ENCODE measurements at places on chromosomes 13 and 19.
A peak's percentile ranks its signal among the peaks of the same experiment; 100 is the strongest.

DNA sequence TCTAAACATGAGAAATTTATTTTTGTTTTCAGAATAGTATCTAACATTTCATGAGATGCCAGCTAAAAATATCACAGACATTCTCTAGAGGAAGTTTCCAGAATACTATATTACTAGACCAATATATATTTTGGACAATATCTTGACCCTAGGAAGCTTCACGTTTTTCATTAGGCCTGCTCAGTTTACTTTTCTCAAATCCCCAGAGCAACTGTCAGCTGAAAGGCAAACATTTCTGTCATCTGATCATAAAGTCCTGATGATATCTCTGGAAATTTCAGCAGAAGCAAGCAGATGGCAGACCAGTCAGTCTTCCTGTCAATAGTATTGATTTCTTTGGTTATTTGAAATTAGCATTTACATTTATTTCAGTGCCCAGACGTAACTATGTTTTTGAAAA is 4.0 kb downstream of the POSTN start:
- DNase-seq: no peak

DNA sequence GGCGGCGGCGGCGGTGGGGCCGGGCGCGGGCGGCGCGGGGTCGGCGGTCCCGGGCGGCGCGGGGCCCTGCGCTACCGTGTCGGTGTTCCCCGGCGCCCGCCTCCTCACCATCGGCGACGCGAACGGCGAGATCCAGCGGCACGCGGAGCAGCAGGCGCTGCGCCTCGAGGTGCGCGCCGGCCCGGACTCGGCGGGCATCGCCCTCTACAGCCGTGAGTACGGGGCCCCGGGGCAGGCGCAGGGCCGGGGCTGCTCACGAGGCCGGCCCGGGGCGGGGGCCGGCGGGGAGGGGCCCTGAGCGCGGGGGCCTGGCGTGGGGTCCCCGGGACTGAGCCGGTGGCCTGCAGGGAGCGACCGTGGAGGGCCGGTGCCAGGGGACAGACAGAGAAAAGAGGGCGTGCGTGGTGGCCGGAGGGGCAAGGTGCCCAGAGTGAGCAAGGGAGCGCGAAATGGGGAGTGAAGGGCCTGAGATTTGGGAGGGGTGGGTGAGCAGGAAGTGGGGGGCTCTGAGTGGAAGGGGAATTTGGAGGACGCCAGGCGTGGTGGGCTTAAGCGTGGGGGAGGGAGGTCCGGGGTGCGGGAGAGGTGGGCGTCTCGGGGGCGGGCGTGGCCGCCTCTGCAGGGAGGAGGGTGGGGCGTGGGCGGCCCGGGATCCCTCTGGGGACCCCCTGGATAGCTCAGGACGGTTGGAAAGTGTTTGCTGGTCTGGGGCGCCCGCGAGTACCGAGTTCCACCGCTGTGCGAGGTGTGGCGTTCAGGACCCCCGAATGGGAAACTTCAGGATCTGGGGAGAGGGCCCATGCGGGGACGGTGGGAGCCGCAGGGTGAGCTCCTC is 575 bp downstream of the CARM1 start:
- no peak for DNase-seq

DNA sequence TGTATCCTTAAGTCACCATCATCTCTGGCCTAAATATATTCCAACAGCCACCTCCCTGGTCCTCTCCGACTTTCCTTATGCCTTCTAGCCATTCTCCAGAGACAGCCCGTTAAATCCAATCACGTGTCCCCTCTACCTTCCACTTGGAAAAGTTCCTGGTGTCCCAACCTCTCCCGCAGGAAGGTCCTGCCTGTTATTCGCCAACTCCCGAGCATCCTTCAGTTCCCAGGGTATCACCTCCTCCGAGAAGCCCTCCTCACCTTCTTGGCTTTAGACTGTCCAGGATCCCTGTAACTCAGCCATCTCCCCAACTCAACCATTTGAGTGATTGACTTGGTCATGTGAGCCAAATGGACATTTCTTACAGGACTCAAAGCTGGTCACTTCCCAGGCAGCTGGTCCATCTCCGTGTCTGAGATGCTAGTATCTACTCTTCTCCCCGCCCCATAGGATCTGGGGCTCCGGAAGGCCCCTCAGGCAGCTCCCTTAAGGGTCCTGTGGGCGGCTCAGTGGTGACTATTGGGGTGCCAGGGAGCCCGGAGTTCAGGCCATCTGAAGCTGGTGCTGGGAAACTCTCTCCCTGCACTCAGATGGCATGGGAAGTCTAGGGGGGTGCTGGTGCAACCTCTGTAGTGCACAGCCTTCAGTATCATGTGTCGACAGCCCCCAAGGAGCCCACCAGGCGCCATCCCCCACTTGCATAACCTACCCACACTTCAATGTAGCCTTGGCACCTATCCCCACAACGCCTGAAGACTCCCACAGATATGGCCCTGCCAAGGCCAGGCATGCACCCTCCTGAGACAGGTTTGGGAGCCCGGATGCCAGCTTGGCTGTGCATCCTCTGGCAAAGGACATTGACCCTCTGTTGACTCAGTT is 27.9 kb upstream of the NANOS3 start:
- DNase-seq: no peak

DNA sequence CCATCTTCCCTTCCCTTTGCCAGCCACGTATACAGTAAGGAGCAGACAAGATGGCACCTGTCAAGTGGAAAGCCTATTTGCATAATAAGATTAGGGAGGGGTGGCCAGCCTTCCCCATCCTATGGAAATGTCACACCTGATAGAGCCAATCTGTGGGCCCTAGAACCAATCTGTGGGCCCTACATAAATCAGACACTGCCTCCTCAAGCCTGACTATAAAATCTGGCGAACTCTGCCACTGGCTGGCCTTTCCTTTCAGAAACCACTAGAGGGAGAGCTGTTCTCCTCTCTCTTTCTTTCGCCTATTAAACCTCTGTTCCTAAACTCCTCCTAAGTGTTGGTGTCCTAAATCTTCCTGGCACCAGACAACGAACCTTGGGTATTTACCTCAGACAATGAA is 231.5 kb upstream of the KLHL1 start:
- no peak for DNase-seq

GRCh38 chr13:51331354-51331861 is 8.1 kb upstream of the SERPINE3 start:
- DNase-seq: no peak

GRCh38 chr13:65768545-65768944 is 1461.6 kb downstream of the PCDH9 start:
- DNase-seq: no peak

- no peak for DNase-seq
These were observed 1.6 kb upstream of the GRTP1 start for GRCh38 chr13:113365583-113365970.

DNA sequence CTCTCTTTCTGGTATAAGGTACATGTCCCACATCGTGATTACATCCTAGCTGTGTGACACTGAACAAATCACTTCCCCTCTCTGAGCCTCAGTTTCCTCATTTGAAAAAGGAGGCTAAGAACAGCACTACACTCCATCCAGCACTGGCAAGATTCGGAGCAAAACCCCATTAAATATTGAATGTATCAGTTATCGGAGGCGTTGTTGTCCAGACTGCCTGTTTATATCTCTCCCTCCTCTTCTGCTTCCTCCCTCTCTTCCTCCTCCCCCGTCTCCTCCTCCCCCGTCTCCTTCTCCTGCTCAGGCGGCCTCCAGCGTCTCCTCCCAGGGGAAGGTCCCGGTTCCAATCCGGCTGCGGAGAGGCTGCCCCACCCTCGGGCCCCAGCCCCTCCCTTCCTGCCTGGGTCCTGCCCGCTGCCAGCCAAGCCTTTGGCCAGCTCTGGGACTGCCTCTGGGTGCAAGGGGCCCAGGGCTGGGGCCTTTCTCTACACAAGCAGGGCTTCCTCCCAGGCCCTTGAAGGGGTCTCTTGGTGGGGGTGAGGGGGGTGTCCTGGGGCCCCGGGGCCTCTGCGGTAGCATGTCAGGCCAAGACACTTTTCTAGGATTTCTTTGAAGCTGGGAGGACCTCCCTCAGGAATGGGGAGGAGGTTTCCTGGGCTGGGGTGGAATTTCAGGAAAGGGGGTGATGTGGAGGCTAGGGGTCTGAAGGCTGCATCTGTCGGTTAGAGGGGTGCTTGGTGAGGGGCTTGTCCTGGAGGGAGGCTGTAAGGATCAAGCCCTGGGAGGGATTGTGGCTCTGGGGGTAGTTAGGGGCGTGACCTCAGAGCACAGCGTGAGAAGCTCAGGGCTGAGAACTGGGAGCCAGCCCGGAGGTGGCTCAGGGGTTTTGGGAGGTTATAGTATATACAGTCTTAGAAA is 1.9 kb downstream of the RRAS start:
- DNase-seq: no peak

DNA sequence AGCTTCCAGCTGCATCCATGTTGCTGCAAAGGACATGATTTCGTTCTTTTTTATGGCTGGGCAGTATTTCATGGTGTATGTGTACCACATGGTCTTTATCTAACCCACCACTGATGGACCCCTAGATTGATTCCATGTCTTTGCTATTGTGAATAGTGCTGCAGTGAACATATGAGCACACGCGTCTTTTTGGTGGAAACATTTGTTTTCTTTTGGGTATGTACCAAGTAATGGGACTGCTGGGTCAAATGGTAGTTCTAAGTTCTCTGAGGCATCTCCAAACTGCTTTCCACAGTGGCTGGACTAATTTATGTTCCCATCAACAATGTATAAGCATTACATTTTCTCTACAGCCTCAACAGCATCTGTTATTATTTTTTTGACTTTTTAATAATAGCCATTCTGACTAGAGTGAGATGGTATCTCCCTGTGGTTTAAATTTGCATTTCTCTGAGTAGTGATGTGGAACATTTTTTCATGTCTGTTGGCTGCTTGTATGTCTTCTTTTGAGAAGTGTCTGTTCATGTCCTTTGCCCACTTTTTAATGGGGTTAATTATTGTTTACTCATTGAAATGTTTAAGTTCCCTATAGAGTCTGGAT is 6.8 kb upstream of the UBE2L5 start:
- DNase-seq: no peak

GRCh38 chr13:51778392-51778791 is 25.6 kb downstream of the DHRS12 start:
- no peak for DNase-seq

GRCh38 chr19:18662972-18663732 is 20.3 kb upstream of the CRTC1 start:
- DNase-seq: no peak

DNA sequence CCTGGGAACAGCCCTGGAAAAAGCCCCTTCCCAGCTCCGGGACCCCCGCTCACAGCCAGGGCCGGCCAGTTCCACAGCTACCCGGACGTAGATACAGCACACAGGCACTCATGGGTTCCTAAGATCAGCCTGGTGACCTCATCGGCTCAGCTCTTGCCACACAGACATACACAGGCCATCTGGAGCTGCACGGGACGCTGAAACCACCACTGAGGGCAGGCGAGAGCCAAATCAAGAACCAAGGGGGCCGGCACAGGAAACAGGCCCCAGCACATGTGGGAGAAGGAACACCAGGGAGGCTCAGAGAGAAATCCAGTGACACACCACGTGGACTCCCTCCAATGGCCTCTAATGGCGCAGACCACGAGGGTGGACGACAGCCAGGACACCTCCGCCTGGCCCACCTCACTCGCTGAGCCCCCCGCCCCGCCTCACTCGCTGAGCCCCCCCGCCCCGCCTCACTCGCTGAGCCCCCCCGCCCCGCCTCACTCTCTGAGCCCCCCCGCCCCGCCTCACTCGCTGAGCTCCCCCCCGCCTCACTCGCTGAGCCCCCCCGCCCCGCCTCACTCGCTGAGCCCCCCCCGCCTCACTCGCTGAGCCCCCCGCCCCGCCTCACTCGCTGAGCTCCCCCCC is 69.7 kb upstream of the C13orf46 start:
- DNase-seq: no peak

DNA sequence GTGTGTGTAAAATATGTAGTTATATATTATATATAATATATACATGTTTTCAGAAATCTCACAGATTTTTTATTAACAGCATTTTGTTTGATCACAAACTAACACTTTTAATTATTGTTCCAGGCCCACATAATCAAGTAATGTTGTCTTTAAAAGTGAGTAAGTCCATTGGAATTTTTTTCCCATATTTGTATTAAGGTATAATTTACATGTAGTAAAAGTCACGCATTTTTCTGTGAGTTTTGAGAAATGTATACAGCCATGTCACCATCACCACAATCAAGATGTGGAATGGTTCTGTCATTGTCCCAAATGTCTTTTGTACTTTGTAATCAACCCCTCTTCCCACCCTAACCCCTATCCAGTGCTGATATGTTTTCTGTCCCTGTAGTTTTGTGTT is 120.0 kb upstream of the RFC3 start:
- DNase-seq: no peak

GRCh38 chr13:64158908-64159307 is 2743.3 kb upstream of the PCDH20 start:
- no peak for DNase-seq

GRCh38 chr19:14558370-14559066 is 13.3 kb downstream of the NDUFB7 start:
- no peak for DNase-seq

- no peak for DNase-seq
These were observed 3.6 kb downstream of the TMEM259 start for GRCh38 chr19:1017115-1017905.

- no peak for DNase-seq
These were observed 656.6 kb downstream of the UQCRFS1 start for GRCh38 chr19:28556371-28556770.

DNA sequence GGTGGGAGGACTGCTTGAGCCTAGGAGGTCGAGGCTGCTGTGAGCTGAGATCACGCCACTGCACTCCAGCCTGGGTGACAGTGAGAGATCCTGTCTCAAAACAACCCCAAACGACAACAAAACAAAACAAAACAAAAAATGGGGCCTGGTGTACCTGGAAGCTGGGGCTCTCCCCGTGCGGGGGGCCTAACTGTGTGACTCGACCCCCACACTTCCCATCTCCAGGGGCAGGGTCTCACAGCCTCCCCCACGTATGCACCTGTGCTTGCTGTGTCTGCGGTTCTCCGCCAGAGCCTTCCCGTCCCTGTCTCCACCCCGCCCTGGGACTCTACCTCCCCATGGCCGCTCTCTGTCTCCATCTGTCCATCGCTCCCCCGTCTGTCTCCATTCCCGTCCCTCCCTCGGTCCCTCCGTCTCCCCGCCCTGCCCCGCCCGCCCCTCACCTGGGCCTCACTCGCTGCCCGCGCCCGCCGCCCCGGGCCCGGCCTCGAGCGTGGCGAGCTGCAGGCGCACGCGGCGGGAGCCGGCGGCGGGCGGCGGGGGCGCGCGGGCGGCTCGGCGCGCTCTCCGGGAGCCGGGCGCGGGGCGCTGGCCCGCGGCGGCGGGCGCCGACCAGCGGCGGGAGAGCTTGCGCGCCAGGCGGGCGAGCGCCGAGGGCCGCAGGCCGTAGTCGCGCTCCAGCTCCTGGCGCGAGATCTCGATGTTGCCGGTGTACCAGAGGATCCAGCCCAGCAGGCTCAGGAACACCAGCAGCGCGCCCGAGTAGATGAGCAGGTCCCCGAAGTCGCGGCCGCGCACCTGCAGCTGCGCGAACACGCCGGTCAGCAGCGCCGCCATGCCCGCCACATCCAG is 587 bp downstream of the TMEM238 start:
- DNase-seq: peak; percentile 45

DNA sequence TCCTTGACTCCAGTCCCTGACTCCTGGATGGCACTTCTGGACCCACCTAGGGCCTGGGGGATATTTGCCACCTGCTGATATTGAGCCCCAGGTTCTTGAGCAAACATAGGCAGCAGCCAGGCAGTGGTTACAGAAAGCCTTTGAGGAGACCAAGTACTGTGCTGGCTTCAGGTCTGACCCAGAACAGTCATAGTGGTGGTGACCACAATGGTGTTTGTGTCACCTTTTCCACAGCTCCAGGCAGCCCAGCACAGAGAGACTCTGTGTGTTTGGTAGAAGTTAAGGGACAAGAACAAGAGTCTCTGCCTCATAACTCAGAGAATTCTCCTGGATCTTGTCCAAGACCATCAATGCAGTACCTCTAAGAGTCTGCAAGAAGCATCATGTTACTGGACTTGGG is 14.6 kb upstream of the CLC start:
- DNase-seq: no peak

All from NCI-H774 (cell line).